ENCODE measurements at places on chromosomes 12 and 14.

DNA sequence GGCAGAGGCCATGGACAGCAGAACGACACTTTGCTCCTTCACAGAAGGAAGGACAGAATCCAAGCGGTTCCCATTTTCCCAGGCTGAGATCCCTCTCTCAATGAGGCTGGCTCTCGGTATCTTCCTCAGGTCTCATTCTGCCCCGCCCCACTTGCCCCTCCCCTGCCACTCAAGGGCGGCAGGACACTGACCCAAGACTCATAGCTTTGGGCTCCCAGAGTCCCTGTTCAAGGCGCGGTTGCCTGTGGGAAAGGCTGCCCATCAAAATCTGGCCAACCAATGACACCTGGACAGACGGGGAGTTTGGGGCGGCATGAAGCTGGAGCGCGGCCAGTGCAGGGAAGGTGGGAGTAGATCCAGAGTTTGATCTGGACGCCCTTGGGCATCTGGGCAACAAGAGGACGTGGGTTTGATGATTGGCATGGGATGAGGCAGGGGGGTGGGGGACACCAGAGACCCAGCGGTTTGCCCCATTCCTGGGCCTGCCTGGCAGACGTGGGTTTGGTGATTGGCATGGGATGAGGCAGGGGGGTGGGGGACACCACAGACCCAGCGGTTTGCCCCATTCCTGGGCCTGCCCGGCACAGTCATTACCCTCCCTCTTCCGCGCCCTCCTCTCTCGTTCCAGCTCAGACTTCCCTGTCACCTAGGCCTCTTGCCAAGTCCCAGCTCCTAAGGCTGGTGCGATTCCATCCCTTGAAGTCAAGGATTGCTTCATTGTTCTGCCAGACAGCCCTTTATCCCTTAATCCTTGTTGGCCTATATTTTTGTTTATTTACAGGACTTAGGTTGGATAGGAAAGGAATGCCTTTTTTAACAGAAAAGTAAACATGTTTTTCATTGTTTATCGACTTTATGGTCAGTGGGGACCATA is 92.1 kb downstream of the NINJ2 start:
- no peak for DNase-seq

- no peak for DNase-seq
These were observed 92.9 kb upstream of the TBX3 start for GRCh38 chr12:114776731-114777442.

- DNase-seq: no peak
These were observed 76.2 kb downstream of the MON2 start for GRCh38 chr12:62542814-62543213.

DNA sequence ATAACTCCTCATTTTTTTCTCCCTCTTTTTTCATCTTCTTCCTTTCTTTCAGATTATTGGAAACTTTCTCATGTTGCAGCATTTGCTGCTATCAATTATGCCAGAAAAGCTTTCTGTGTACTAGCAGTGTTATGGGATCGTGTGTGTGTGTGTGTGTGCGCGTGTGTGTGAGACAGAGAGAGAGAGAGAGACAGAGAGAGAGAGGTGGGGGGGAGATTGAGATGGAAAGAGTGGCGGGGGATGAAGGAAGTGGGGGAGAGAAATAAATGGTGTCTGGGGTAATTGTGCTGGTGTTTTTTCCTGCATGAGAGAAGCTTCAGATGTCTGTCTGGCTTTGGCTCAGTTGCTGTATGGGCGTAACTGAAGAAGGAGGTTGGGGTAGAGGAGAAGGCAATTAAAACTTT is 268.9 kb downstream of the RAD51B start:
- peak; percentile 65 for DNase-seq

DNA sequence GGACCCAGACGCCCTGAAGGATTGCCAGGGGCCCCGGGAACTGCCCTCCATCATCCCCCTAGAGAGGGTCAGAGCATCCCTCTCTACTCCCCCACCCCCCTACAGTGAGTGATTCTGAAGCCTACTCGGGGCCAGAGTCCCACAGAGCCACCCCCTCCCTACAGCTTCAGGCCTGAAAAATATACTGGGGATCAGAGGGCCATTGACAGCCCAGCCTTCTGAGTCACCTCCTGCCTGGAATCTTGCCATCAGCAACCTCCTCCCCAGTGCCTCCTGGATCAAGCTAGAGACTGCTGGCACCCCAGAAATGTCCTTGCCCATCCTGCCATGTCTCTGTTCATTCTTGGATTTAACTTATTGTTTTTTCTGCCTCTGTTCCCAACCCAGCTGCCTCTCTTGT is 21.7 kb upstream of the MIA2 start:
- DNase-seq: no peak

- DNase-seq: no peak
These were observed 27.6 kb upstream of the ETV6 start for GRCh38 chr12:11621797-11622423.

GRCh38 chr12:72264548-72265175 is 7.5 kb upstream of the TRHDE start:
- DNase-seq: no peak

DNA sequence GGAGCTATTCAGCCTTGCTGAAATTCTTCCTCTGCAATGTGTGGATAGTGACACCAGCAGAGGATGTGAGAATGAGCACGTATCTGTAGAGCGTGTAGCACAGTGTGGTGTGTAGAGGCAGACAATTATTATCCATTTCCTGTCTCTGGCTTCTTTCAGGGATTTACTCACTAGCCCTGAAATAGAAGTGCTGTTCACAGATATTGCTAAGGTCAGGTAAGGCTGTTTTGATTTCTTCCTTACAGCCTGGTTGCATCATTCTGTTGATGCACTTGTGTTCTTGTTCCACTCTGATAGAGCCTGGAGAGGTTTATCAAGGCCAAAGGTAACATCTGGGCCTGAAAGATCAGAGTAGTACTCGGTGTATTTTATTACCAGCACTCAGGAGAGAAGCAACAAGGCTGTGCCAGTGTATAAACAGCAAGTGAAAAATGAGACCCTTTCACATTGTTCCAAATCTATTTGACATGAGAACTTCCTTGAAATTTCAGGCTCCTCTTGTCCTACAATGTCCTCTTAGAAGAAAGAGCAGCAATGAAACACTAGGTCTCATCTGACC is 16.7 kb downstream of the ARG2 start:
- DNase-seq: no peak

DNA sequence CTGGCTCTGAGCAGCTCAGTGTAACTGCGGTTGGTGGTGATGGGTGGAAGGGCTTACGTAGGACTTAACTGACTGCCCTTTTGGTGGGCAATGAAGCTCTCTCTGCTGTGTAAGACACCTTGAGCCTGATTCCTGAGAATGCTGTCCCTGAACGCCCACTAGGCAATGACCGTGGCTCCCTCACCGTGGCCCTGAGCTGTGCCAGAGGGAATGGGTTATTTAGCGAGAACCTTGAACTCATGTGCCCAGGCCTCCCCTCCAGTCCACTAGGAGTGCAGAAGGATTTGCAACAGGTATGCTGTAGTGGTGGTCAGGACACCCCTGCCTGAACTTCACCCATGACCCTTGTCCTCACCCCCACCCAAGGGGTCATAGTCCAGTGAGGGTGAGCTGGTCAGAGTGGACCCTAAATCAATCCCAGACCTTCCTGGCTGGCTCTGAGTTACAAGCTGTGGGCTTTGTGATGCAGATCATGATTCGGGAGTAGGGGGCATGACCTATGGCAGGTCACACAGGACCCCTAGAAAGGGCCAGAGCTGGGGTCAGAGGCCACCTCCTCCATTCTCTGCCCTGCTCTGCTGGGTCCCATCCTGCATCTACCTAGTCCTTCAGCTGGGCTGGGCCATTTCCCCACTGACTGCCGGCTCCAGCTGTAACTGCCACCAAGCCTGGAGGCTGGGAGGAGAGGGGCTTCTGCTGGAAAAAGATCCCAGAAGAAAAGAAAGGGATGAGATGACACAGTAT is 14.5 kb upstream of the ANKRD33 start:
- DNase-seq: no peak

- DNase-seq: no peak
These were observed 53.9 kb downstream of the VEZT start for GRCh38 chr12:95271465-95271864.

- DNase-seq: no peak
These were observed 137.2 kb upstream of the DHRS4 start for GRCh38 chr14:23816371-23816770.

- DNase-seq: peak; percentile 10
These were observed 444.4 kb upstream of the ATP2B1 start for GRCh38 chr12:90152897-90153624.

DNA sequence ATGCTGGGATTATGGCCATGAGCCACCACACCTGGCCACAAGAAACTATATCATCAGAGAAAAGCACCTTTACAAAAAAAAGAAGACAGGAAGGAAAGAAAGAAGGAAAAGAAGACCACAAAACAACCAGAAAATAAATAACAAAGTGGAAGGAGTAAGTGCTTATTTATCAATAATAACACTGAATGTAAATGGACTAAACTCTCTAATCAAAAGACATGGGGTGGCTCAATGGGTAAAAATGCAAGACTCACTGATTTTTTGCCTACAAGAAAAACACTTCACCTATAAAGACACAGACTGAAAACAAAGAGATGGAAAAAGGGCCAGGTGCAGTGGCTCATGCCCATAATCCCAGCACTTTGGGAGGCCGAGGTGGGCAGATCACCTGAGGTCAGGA is 65.7 kb downstream of the MAPKAPK5 start:
- no peak for DNase-seq

DNA sequence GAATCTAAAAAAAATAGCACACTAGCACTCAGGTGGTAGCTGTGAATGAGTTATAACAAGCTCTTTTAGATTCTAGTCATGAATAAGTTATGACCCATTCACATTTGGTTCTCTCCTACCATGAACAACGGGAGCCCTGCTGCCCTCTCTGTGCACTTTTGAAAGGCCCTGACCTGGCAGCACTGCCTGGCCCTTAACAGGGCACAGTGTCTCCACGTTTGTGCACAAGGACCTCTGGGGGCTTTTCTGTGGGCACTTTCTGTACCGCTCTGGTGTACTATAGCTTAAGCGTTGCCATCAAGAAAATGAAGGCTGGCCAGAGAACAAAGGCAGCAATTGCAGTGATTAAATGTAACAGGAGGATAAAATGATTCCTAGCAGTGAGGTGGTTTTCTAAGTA is 21.2 kb downstream of the CCDC92 start:
- no peak for DNase-seq

- no peak for DNase-seq
These were observed 14.6 kb downstream of the C14orf132 start for GRCh38 chr14:96053600-96054381.

DNA sequence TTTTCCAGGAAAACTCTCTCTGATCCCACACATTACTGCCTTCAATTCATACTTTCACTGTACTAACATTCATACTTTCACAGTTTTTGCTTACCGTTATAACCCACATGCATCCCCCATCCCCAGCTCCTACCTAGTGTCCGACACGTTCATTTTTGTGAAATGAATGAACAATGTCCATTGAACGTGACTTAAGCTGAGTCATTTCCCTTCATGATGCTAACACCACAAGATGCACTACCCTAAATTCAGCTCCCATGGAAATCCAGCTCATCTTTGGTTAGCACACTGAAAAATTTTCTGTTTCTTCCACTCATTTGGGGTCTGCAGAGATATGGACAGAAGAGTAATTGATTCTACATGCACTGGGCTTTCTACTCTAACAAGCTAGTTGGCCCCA is 84.7 kb downstream of the GALNT4 start:
- DNase-seq: no peak

GRCh38 chr12:80222261-80222660 is 122.9 kb downstream of the OTOGL start:
- DNase-seq: no peak

GRCh38 chr14:93337884-93338283 is 5.0 kb upstream of the BTBD7 start:
- DNase-seq: no peak

DNA sequence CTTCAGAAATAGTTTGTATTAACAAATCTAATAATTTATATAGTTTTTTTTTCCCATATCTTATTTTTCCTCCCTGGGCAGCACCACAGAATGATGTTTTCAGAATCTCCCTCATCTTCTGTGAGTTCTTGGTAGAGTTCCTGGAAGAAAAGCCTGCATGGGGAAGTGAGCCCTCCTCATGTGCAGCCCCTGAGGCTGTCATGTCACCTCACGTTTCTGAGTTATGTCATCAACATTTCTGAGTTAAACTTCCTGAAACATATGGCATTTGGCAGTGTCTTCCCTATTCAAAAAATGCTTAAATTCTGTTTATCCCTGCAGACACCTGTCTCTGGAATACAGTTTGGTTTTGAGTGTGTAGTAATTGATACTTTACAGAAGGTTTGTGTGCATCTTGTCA is 979.0 kb downstream of the TMEM121 start:
- DNase-seq: no peak

DNA sequence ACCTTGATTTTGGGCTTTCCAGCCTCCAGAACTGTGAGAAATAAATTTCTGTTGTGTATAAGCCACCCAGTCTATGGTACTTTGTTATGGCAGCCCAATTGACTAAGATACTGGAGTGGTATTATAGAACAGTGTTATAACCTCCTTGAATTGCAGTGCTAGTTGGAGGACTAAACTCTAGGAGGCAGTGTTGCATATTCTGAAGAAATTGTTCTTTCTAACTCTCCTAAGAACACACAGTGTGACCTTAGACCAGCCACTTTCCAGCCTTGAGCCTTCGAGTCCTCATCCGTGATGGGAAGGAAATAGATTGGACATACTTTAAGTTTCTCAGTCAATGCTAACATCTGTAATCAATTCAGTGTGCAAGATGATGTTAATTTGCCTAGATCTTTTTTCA is 22.4 kb upstream of the LRRC10 start:
- DNase-seq: no peak

- peak; percentile 47 for DNase-seq
These were observed 84.3 kb upstream of the DIO3 start for GRCh38 chr14:101476916-101477553.

GRCh38 chr12:7060353-7060954 is at the start of gene C1S:
TSS of gene C1S (plus strand) at chr12:7060718. CDS start at chr12:7061913, 1,195 bp downstream.
- DNase-seq: peak; percentile 83

DNA sequence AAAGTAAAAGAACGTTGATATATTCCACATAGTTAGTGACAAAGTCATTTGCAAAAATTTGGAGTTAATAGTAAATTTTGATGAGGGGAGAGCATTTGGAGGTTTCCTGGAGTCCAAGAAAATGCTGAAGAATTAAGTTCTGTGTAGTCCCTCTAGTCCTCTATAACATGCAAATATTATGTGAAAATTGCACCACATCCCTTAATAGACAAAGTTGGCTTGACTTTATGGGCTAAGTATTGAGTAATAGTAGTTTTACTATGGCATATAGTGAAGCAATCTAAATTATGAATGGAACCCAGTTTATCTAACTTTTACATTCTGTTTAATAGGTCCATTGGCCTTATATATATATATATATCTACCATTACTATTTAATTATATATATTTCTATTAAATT is 66.4 kb upstream of the DCN start:
- DNase-seq: no peak

DNA sequence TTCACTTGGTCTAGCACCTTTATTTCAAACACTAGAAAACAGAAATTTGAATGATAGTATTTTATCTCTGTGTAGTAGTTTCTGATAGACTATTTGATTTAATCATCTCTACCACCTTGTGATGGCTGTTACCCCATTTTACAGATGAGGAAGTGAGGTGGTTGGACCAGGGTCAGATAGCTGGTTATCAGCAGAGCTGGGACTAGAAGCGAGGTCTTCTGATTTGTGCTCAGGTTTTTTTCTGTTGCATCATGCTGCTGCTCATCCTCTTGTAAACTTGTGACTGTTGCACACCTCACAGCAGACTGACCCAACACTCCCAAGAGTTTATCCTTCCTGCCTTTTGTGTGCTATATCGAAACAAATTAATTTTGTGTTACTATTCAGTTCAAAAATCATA is 10.1 kb upstream of the MANSC4 start:
- no peak for DNase-seq

Data from left kidney (tissue), 8 donors.